ENCODE measurements at places on chromosomes 12 and 14. TPM values are rescaled to one million over a fixed set of nuclear protein-coding genes. Genes with fewer than 3 reads are reported as not detected.

IFI27L2 gene
- 50.1 TPM for total RNA-seq

ABCC9 gene
- 77.6 TPM for total RNA-seq

CMA1 gene
- total RNA-seq = 1.9 TPM

RNASE3 gene
- not detected for total RNA-seq

BICDL1 gene
- total RNA-seq = 0.35 TPM

SPIC gene
- not detected for total RNA-seq

GRCh38 chr12:24488091-24488596 is 460.8 kb downstream of the BCAT1 start:
- DNase-seq = no peak

- DNase-seq = no peak
These were observed 152.7 kb downstream of the SRGAP1 start for GRCh38 chr12:63997198-63997597.

- peak; percentile 51 for DNase-seq
These were observed 2.9 kb upstream of the PPFIBP1 start for GRCh38 chr12:27521066-27521465.

DNA sequence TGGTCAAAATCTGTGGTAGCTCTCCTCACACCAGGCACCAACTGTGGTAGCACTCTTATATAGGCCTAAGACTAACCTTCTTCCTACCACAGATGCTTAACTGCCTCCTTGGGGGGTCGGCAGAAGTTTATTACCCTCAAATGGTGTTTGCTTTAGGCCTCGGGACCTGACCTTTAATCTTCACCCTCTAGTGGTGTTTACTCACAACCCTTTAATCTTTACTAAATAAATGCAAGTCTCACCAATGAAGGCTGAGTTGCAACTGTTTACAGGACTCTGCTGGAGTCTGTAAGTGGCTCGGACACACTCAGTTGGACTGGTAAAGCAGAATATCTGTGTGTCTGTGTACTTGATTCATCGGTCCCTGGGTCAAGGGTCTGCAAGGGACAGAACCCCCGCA is 29.4 kb downstream of the CCER1 start:
- DNase-seq = no peak

GRCh38 chr14:51185180-51185579 is 54.9 kb upstream of the TMX1 start:
- DNase-seq = no peak

DNA sequence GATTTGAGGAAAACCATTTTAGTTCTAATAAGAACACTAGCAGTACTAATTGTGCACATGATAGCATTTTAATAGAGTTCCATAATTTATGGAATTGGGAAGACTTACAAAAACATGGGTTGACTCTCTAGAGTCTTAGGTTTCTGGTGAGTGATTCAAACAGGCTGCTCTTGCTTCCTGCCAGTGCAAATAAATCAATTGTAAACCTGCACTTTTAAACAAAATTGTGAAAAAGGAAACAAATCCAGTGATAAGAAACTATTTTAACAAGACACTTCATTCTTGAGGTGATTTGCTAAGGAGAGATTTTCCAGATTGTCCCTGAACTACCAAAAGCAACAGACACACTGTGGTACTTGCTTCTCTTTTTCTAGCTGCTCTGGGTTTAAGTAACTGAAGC is 112.2 kb downstream of the CACNA1C start:
- DNase-seq = no peak

DNA sequence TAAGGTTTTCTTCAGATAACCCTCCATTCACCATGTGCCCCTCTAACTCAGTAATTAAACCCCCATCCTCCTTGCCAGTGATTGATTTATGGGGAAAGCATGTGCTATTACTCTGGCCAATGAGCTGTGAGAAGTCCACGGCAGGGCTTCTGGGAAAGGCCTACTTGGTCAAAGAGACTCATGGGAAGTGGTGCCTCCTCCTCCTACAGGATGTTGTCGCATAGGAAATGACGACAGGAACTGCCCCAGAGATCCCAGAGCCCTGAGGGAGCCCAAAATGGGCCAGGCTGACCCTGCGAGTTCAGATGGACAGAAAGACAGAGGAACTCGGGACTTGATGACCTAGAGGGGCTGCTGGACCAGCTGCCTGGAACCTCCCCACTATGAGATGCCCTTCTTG is 938.1 kb upstream of the TMEM132C start:
- no peak for DNase-seq

- DNase-seq = no peak
These were observed 174.7 kb downstream of the ESR2 start for GRCh38 chr14:64119500-64119899.

GRCh38 chr14:35576260-35576659 is 42.3 kb downstream of the INSM2 start:
- DNase-seq = no peak

DNA sequence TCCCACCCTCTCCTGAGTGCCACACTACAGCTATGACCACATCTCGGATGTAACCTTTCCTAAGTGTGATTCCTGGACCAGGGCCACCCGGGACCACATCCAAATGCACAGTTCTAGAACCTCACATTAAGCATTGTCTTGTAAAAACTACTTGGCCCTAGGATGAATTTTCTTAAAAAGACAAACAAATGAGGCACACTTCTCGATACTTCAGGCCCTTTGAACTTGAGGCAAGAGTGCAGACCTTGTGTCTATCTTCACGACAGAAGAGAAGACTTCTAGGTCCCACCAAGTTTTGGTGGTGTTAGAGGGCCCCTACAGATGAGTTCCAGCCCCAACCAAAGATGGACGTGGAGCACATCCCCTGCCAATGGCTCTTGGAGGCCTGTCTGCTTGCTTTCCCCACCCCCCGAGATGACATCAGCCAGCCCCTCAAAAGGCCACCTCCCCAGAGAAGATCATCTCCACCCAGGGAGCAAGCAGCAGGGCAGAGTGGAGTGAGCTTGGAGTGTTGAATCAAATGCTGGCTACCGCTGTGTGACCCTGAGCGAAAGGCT is 9.3 kb downstream of the ISCU start:
- DNase-seq = no peak

DNA sequence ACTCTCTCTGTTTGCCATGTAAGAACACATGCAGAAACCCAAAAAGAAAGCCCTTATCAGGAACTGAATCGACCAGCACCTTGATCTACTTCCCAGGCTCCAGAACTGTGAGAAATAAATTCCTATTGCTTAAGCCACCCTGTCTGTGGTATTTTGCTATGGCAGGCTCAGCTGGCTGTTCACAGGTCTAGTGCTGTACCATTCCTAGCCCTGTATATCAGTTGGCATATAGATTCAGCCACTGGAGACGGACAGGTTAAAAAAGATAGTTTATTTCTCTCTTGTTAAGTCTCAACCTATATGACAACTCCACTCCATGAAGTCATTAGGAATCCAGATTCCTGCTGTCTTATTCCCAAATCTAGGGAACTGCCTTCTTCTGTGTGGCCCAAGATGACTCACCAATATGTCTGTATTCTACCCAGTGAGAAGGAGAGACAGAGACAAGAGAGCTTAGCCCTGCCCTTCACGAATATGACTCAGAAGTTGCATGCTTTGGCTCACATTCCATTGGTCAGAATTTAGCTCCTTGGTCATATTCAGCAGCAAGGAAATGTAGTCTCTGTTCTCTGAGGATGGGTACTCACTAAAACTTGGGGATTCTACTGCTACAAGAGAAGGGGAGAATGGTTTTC is 57.0 kb downstream of the PLEKHG7 start:
- no peak for DNase-seq

DNA sequence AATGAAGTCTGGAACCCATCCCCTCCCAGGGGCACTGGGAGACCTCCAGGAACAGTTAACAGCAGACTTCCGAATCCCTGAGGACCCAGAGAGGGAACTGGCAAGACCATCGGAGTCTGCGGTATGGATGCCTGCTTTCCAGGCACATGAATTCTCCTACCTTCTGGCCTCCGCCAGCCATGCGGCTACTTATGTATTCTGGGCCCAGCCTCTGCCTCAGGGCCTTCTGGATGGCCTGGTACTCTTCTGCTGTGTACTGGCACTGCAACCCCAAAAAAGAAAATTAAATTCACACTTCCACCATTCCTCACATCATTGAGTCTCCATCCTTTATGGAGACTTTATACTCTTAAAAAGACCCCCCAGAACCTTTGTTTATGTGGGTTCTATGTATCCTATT is 18.4 kb downstream of the RAD52 start:
- no peak for DNase-seq

GRCh38 chr14:50067723-50068495 is 48.5 kb downstream of the VCPKMT start:
- no peak for DNase-seq

All from Right ventricle myocardium superior (tissue), 1 donor.